Muscle of back (tissue), 13 donors: ENCODE measurements at places on chromosomes 11 and 22.
A peak's percentile ranks its signal among the peaks of the same experiment; 100 is the strongest.

GRCh38 chr11:121625777-121626506 is 173.2 kb upstream of the SORL1-AS1 start:
- DNase-seq = no peak

DNA sequence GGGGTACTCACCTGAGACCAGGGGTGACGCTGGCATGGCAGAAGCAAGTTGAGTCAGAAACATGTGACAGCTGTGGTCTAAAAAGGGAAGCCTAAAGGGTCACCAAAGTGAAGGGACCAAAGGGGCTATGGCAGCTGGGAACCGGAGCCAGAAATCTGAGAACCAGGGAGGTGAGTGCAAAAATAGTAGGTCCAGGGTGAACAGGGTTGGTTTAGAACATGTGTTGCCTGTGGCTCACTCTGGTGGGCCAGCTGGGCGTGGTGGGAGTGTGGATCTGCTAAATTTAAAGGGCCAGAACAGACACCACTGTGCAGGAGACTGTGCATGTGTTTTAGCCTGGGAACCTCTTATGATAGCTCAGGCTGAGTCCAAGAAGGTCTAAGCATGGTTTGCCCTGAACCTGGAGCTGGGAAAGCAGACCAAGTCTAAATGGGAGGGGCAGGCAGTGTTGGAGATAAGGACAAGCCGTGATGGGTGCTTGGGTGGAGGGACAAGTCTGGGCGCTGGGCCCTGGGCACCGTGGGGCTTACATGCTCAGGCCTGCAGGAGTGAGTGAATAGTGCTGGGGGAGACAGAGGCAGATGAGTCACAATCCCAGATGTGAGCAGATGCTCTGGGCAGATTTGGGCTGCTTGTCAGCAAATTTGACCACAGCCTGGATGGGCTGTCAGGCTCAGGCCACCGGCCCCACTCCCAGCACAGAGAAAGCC is 41.4 kb upstream of the ZBED5 start:
- DNase-seq = peak; percentile 71

DNA sequence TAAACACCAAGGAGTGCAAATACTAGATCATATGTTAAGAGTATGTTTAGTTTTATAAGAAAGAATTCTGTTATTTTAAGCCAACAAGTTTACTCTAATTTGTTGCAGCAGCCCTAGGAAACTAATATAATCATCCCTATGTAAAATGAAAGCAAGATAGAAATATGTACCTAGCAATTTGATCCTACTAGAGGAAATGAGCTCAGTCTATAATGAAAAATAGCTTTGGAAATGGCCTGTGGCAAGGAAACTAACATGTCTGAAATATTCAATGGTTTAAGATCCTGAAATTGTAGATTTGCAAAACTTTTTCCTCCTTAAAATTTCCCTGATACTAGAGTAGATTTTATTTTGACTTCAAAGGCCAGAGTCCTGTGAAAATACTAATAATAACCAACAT is 112.7 kb upstream of the SLC5A12 start:
- no peak for DNase-seq

- no peak for DNase-seq
These were observed 7.4 kb upstream of the OR52N4 start for GRCh38 chr11:5746614-5747013.

DNA sequence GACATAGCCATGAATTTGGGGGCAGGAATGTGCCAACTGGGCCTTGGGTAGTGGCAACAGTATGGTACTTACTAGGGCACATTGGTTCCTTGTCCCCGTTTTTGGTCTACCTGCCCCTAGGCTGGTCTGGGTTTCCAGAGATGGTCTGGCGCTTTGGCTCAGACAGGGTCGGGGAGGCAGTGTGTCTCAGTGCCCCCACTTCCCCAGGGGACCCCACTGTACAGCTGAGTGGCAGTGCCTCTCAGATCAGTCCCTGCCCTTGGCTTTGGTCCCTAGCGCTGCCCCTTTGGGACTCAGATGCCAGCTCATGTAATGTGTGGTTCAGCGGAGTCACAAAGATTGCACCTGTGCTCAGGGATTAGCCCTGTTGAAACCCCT is 3.3 kb downstream of the RIC8A start:
- DNase-seq = no peak

DNA sequence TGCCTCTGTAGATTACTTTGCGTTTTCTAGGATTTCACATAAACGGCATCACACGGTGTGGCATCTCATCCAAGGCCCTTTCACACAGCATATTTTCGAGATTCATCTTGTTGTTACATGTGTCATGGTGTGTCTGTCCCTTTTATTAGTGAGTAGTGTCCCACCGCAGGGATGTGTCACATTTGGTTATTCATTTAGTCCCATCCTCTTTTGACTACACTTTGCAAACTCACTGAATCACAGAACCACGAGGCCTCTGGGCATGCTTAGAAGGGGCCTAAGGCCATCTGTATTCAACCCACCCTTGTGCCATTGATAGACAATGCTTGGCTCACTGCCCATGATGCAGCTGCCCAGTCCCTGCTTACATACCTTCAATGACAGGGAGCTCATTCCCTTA is 4.2 kb upstream of the RAC2 start:
- DNase-seq = no peak

- no peak for DNase-seq
These were observed 22.8 kb downstream of the MRPL16 start for GRCh38 chr11:59787816-59788215.

DNA sequence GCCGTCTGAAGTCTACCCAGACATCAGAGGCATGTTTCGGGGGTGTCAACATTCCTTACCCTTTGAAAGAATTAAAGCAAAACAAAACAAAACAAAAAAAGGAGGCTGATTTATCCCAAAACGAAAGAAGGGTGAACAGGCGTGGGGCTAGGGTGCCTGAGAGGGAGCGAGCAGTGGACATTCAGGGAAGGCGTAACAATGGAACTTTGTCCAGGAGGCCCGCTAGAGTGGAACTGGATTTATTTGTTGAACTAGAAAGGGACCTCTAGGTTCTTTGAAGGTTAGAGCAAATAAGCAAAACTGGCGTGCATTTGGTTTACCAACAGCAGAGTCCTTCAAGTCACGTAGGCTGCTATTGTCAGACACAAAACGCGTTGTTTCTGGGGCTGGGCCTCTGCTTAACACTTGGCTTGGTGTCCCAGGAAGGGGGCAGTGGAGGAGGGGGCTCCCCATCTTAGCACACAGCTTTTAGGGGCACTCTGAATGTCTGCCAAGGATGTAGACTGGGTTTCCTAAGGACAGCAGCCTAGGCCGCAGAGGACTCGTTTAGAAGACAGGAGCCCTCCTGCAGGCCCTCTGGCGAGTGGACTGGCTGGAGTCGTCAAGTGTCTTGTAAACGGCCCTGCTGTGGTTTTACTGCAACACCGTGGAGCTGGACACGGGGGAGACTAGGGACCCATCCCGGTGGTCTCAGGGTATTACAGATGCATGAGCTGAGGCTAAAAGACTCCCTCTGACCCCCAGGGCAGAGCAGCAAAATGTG is 203.7 kb upstream of the SORL1-AS1 start:
- no peak for DNase-seq

- DNase-seq = peak; percentile 97
These were observed 118.0 kb downstream of the SNX19 start for GRCh38 chr11:130798280-130798679.

GRCh38 chr11:43278193-43278956 is 33.4 kb upstream of the API5 start:
- DNase-seq = peak; percentile 74

- no peak for DNase-seq
These were observed 230.7 kb downstream of the FAT3 start for GRCh38 chr11:92455210-92455790.

DNA sequence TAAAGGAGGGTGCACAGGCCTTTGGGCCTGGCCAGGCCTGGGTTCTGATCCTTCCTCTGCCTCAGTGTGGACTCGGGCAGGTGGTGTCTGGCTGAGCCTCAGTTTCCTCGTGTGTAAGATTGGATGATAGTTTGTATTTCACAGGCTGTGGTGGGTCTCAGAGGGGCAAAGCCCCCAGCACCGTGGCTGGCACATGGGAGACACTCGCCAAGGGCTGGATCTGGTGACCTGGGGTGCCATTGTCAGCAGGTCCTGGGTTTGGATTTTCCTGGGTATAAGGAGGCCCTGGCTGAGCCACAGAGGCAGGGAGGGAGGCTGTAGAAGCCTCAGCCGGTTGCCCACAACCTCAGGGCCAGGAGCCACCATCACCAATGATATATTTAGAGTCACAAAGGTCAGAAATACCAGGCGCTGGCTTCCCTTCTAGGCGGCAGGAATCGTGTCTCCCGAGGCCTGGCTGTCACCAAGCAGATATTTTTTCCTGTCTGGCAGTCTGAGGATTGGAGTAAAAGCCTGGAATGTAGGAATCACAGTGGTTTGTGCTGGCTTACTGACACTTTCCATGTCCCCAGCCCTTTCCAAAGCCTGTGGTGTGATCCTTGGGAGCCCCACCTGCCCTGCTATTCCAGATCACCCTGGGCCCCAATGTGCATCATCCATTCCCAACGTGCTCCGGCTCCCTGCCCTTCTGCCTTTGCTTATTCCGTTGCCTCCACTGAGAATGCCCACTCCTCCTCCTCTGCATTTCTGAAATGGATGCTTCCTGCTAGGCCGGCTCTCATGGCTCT is 15.6 kb downstream of the KCNC1 start:
- DNase-seq = no peak

GRCh38 chr11:12126344-12127019 is 16.1 kb downstream of the MICAL2 start:
- DNase-seq = no peak

GRCh38 chr11:82895437-82896091 is 4.7 kb downstream of the PRCP start:
- no peak for DNase-seq

- no peak for DNase-seq
These were observed 24.5 kb upstream of the RNASEH2C start for GRCh38 chr11:65745049-65745448.

DNA sequence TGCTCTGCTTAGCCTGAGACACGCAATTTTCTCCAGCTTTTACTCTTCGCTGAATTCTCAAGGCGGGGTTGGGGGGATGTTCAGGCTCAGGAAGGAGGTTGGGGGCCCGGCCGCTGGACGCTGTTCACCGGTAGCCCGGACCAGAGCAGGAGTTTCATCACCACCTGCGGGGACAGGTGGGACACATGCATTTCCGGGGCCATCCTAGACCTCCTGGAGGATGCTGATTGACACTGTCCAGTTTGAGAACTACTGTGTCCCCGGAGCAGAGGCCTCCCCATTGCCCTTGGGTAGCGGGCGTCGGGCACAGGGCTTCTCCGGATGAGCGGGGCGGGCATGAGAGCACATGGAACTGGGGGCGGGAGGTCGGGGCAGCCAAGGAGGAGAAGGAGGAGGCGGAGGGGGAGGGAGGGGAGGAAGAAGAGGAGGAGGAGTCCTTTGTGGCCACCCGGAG is 144.0 kb upstream of the GRK3 start:
- DNase-seq = no peak

- DNase-seq = no peak
These were observed 302.5 kb upstream of the ISX start for GRCh38 chr22:34763496-34763895.

DNA sequence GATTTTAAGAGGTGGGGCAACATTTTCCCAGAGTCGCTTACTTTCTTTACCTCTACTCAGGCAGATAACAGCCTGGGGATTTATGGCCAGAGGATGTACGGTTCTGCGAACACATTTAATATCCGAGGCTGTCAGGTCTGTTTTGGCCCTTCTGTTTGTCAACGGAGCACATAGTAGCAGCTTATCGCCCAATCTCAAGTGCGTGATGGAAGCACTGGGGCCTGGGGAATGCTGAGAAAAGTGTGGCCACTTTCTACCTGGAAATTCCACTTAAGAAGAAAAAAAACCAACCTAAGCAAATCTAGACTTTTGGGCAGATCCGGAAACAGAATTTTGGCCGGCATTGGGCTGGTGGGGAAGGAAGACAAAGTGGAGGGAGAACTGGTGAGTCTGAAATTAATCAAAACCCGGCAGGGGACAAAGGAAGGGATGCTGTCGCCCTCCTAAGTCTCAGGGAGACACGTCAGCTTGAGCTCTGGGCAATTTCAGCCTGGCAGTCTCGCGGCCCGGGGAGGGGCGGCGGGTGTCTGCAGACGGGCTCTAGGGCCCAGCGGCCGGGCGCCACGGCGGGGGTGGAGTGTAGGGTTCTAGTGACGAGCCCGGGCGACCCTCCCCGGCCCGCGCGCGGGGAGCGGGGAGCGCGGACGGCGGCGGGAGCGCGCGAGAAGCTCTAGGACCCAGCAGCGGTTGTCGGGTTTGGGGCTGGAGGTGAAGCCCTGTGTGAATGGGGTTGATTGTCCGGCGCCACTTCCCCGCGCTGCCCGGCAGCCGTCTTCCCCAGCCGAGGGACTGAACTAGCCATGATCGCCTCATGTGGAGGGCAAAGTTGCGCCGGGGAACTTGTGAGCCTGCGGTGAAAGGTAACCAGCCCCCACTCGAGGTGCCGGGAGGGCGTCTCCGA is at the start of gene AMOTL1:
AMOTL1 (plus strand) TSS at position 656 of the 901 bp plus-strand sequence; CDS start at position 812, 156 bp downstream.
- DNase-seq = peak; percentile 92

- no peak for DNase-seq
These were observed 1727.5 kb downstream of the LRRC4C start for GRCh38 chr11:39732001-39732400.

DNA sequence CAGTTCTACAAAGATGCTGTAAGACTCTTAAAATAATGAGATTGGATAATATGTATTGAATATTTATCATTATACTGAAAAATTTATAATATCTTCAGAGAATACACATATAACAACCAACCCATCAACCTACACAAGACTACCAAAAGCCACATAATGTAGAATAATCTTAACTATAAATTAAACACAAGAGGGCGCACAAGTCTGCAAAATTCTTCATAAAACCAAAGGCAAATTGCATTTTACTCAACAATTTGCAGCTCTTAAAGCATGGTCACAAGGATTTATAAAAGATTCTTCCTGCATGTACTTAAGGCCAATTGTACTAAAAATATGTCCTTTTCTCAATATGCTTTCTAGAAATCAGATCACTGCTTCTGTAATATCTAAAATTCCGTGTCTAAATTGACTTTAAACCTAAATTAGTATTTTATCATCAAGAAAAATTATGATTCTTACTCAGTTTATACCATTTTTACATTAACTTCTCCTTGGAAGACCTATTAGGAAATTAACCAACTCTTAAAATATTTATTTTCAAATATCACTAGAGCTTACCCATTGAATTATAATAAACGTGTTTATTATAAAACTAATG is 79.0 kb downstream of the TTC28 start:
- peak; percentile 60 for DNase-seq

- DNase-seq = no peak
These were observed 11.0 kb downstream of the TNKS1BP1 start for GRCh38 chr11:57313788-57314135.

DNA sequence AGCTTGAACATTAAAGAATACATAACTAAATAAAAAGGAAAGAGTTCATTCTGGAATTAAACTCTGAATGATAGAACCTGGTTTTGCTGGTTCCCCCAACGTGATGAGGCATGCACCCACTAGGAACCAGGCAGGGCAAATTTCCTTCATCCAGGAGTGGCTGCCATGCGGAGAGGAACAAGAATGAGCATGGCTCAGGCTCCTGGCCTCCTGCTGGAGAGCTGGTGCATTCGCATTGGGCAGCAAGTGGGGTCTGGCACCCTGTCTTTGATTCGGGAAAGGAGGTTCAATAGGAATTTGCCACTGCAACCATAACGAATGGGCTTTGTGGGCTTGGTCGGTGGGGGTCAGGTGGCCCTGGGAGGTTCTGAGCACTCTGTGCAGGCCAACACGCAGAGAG is 169.8 kb upstream of the TENM4 start:
- no peak for DNase-seq
